ENCODE measurements at places on chromosomes 3 and 15.

- no peak for DNase-seq
Measured at GRCh38 chr15:56327721-56328502, 37.3 kb upstream of the TEX9 start.

- DNase-seq, result no peak
Measured at GRCh38 chr3:59540241-59540640, 490.4 kb upstream of the CFAP20DC start.

GRCh38 chr15:101173233-101174119, 78.4 kb downstream of the CHSY1 start:
- DNase-seq, result no peak

DNA sequence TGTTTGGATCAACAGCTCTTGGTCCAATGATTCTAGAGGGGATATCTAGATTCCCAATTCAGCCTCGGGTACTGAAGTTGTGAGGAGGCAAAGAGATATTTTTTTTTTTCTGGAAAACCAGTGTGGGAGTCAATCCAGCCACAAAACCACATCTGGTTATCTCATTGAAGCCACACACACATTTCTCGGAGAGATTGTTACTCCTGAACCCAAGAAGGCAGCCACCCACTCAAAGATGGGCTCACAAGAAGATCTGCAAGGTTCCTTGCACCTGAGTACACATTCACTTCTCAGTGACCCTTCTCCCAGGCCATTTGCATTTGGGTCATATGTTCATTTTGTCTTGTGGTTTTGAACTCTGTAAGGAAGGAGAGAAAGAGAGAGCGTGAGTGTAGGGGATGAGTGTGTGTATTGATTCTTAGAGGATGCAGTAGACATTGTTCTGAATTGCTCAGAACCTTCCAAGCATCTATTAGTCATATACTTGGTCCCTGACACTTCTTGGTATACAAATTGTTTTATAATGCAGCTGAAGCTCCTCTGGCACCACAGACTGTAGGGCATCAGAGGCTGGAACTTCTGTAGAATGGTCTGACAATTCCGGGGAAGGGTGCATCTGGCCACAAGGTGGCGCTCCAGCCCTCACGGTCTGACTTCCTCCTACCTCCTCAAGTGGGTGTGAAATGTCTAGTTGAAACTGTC, 39.3 kb upstream of the TRA2B start:
- DNase-seq, result peak; percentile 64

DNA sequence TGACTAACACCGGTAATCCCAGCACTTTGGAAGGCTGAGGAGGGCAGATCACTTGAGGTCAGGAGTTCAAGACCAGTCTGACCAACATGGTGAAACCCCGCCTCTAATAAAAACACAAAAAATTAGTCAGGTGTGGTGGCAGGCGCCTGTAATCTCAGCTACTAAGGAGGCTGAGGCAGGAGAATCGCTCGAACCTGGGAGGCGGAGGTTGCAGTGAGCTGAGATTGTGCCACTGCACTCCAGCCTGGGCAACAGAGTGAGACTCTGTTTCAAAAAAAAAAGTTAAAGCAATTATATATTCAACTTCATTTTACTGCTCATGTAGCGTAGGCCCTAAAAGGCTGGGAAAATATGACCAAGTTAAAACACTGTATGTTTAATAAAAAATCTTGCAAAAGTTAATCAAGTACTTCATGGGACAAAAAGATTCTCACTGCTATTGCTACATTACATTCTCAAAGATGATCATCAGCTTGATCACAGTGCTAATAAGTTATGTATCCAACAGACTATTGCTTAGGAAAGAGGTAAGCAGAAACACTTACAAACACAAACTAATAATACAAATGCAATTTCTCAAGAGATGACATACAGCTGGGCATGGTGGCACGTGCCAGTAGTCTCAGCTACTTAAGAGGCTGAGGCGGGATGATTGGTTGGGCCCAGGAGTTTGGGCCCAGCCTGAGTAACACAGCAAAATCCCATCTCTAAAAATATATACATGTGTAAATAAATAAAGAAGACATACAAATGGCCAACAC, 2.7 kb downstream of the COPS2 start:
- no peak for DNase-seq
